Stomach (tissue), 19 donors: ENCODE measurements at places on chromosomes 12 and 14. TPM values are rescaled to one million over a fixed set of nuclear protein-coding genes. Genes with fewer than 3 reads are reported as not detected.

DNA sequence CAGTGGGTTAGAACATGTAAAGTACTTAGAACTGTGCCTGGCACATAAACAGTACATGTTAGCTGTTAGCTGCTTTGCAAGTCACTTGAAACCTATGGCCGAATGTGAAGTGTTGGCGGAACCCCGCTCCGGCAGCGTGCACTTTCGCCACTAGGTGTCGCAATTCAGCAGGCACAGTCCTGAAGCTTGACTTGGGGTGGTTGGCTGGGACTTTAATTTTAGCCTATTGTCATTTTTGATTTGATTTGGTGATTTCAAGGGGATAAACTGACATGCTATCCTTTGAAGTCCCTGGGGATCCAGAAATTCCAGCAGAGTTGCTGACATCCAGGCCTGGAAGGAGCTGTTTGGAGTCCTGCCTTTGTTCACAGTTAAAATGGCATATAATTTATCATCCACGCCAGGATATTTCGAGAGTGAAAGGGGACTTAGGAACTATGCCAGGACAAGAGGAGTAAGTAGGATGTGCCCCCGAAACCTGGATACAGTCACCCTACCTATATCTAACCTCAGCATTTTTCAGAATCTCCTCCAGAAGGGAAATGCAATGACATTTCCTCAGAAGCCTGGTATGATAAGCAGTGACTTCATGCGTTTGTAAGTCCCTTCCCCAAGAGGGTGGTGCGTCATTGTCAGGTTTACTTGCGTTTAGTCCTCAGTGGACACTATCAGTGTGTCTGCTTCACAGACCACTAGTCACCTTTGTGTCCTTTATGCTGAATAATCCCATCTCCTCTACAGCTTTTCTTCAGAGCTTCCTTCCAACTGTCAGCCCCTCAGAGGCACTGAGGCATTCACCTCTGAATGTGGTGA, 3.5 kb upstream of the TSPAN9 start:
- H3K4me3 ChIP-seq: no peak overlapping the region
- DNase-seq: peak; percentile 88
- no peak overlapping the region for H3K27ac ChIP-seq
- peaks cover 32% of the 10 kb centered on the region for H3K4me1 ChIP-seq
- H3K36me3 ChIP-seq: no peaks in the 10 kb centered on the region

- no peaks in the 10 kb centered on the region for H3K4me1 ChIP-seq
- no peak overlapping the region for H3K4me3 ChIP-seq
- H3K27ac ChIP-seq: no peak overlapping the region
- no peak for DNase-seq
These were observed 29.0 kb downstream of the DLK1 start for GRCh38 chr14:100755649-100756048.

Gene PIGH
- polyA plus RNA-seq: 18.5 TPM

DNA sequence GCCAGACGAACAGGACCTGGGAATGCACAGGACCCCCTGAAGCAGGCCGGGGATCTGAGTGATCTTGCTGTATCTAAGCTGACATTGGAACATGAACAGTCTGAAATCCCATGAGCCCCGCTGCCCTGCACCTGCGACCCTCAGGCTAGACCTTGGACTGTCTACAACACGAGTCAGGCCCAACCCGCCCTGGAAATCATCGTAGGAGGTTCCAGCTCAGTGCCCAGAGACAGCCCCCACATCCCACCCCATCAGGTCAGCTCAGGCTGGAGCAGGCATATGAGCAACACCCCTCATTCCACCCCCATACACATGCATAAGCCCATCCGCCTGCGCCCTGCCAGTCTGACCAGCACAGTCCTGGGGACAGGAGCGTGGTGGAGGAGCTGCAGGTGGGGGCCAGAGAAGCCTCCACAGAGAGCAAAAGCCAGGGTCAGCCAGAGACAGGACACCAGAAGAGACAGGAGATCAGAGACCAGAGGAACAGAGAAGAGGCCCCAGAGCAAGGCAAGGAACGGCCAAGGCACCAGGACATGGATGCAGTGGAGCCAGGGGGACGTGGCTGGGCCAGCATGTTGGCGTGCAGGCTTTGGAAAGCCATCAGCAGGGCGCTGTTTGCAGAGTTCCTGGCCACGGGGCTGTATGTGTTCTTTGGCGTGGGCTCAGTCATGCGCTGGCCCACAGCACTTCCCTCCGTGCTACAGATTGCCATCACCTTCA, at the start of gene AQP6:
AQP6 (plus strand) TSS at position 307 of the 720 bp plus-strand sequence; CDS start at position 534, 227 bp downstream.
- no peaks in the 10 kb centered on the region for H3K36me3 ChIP-seq
- no peak within 1 kb of the TSS for H3K4me3 ChIP-seq
- peaks cover 26% of the 10 kb centered on the region for H3K4me1 ChIP-seq
- H3K27me3 ChIP-seq: no peaks in the 10 kb centered on the region
- no peak within 1 kb of the TSS for H3K27ac ChIP-seq
- peak; percentile 74 for DNase-seq

DNA sequence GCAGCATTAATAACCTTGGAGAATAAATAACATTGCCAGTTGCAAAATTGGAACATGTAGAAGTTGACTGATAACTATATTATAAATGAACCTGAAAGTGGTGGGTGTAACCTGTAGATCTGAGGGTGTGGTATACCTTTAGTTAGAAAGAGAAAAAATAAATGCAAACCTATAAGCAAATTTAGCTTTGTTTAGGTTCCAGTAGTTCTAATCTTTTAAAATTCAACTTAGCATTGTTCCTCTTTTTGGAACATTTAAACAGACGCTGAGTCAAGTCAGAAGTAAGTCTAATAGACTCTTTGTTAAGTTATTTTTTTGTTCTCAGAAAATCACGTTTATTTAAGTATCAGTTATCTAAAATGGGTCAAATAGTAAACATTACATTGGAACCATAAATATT, 120.0 kb downstream of the DNAI7 start:
- H3K4me1 ChIP-seq: no peaks in the 10 kb centered on the region
- peaks cover 2% of the 10 kb centered on the region for H3K36me3 ChIP-seq
- H3K27ac ChIP-seq: no peak overlapping the region
- no peak for DNase-seq
- H3K4me3 ChIP-seq: no peak overlapping the region
